Pancreas (tissue), 10 donors: ENCODE measurements at places on chromosomes 4 and X. TPM values are rescaled to one million over a fixed set of nuclear protein-coding genes. Genes with fewer than 3 reads are reported as not detected.

The ETDA gene
- polyA plus RNA-seq, result not detected

The MAGEA8 gene
- not detected for polyA plus RNA-seq

The CTAG1A gene
- not detected for polyA plus RNA-seq

The PPP4R3C gene
- not detected for polyA plus RNA-seq

The SPATA4 gene
- 0.21 TPM for polyA plus RNA-seq

The FOXO4 gene
- 7.5 TPM for polyA plus RNA-seq

The SHOX gene
- not detected for polyA plus RNA-seq

The ARHGEF38 gene
- 5.0 TPM for polyA plus RNA-seq

The PRRG3 gene
- polyA plus RNA-seq, result 0.02 TPM

The TMEM31 gene
- 0.35 TPM for polyA plus RNA-seq

The OPRPN gene
- polyA plus RNA-seq, result not detected

The FSTL5 gene
- 0.15 TPM for polyA plus RNA-seq

The TLR6 gene
- polyA plus RNA-seq, result 0.11 TPM

The CNKSR2 gene
- 1.6 TPM for polyA plus RNA-seq

The PCDH18 gene
- polyA plus RNA-seq, result 0.53 TPM

The NAA10 gene
- polyA plus RNA-seq, result 95.1 TPM

The PRSS12 gene
- polyA plus RNA-seq, result 5.5 TPM

The FAM184B gene
- polyA plus RNA-seq, result 0.04 TPM

The CCSER1 gene
- 1.3 TPM for polyA plus RNA-seq

The NPFFR2 gene
- polyA plus RNA-seq, result not detected

The ADAMTS3 gene
- 0.11 TPM for polyA plus RNA-seq

The LDOC1 gene
- polyA plus RNA-seq, result 17.4 TPM

The SORBS2 gene
- polyA plus RNA-seq, result 74.9 TPM

The CT83 gene
- not detected for polyA plus RNA-seq

The ZDHHC9 gene
- 4.1 TPM for polyA plus RNA-seq

The PASD1 gene
- polyA plus RNA-seq, result not detected

The RRH gene
- 0.15 TPM for polyA plus RNA-seq

The SPARCL1 gene
- polyA plus RNA-seq, result 39.1 TPM

The FHIP1A gene
- 4.3 TPM for polyA plus RNA-seq

The GUCY1A1 gene
- 8.1 TPM for polyA plus RNA-seq

The CLDN34 gene
- polyA plus RNA-seq, result 0.30 TPM

The FRMD7 gene
- polyA plus RNA-seq, result not detected

The HEPH gene
- 0.54 TPM for polyA plus RNA-seq

The RASSF6 gene
- polyA plus RNA-seq, result 2.8 TPM

The ADGRL3 gene
- 0.08 TPM for polyA plus RNA-seq

The SLC34A2 gene
- polyA plus RNA-seq, result 3.9 TPM

The LINC00632 gene
- 3.7 TPM for polyA plus RNA-seq

The ENPEP gene
- 0.27 TPM for polyA plus RNA-seq

The SPANXA1 gene
- polyA plus RNA-seq, result not detected

The IL2RG gene
- 1.1 TPM for polyA plus RNA-seq

The TMEM128 gene
- polyA plus RNA-seq, result 23.3 TPM

The ZIC3 gene
- polyA plus RNA-seq, result not detected

The IL1RAPL1 gene
- not detected for polyA plus RNA-seq

The GNPDA2 gene
- polyA plus RNA-seq, result 10.1 TPM

The FRMPD4 gene
- polyA plus RNA-seq, result 0.23 TPM

The RIPPLY1 gene
- polyA plus RNA-seq, result 0.23 TPM

The TEX11 gene
- polyA plus RNA-seq, result 1.1 TPM

The NAP1L3 gene
- 0.49 TPM for polyA plus RNA-seq

The UGT2B15 gene
- 4.1 TPM for polyA plus RNA-seq

The DOK7 gene
- polyA plus RNA-seq, result 5.8 TPM

The ATXN3L gene
- not detected for polyA plus RNA-seq

The ABLIM2 gene
- polyA plus RNA-seq, result 13.1 TPM

The CXorf66 gene
- polyA plus RNA-seq, result not detected

The CLGN gene
- 1.1 TPM for polyA plus RNA-seq

The SHROOM2 gene
- 3.3 TPM for polyA plus RNA-seq

The DDIT4L gene
- polyA plus RNA-seq, result not detected

The PDE6B gene
- 3.0 TPM for polyA plus RNA-seq

The TEC gene
- polyA plus RNA-seq, result 1.3 TPM
